NCI-H748 treated with DMSO at 0.1 percent for 48 hours (cell line): ENCODE measurements at places on chromosomes 11 and 22.
A peak's percentile ranks its signal among the peaks of the same experiment; 100 is the strongest.

DNA sequence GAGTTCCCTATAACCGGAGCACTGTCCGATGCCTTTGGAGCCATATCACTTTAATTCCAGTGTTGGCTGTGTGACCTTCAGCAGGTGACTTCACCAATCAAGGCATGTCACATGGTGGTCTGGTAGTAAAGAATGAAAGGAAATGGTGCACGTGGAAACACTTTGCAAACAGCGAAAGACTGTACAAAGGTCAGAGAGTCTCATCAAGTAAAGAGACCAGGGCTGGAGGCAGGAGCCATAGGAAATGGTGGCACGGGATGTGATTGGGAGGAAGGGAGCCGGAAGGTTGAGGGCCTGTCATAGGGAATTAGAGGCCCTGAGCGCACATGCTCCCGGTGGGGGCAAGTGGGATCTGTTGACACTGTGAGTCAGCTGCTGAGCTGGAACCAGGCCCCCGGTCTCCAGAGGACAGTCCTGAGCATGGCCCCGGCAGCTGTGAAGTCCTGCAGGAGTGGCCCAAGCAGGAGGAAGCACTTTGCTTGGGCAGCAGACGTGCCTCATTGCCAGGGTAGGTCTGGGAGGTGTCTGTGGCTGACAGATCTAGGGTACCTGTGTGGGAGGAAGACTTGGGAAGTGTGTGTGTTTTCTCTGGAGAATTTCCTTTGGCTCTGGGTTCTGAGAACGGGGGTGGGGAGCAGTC, 2.0 kb downstream of the DAGLA start:
- DNase-seq: no peak

DNA sequence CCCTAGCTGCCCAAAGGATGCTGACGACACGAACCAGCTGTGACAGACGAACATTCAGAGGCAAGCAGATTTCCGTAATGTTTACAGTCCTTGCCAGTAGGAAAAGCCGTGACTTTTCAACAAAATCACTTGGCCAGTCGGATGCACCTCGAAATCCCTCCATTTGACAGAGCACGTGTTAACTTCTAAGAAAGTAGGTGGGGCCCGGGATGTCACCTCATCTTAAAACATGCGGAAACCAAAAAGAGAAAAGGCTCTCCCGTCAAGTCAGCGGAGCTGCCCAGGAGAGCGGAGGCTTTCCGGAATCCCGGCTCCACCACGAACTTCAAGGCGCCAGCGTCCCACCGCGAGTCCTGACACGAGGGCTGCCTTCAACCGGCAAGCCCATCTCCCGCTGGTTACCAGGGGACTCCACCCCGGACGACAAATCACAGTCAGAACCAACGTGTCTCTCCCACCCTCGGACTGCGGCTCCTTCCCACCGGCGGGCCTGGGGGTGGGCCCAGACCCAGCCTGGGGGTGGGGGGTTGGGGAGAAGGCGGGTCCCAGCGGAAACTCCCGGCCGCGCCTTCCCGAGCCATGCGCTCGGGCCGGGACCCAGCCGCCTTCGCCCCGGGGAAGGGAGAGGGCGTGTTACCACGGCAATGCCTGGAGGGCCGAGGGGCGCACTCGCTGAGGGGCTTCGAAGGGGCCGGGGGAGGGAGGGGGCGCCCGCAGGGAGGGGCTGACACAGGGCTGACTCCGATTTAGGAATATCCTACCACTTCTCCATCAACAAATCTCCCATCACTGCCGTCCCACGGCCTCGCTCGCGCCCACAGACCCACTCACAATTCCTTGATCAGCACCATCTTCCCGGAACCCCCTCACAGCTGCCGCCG, 475 bp downstream of the PITPNB start:
- no peak for DNase-seq

GRCh38 chr11:65047581-65048422, 6.8 kb downstream of the SAC3D1 start:
- no peak for DNase-seq

DNA sequence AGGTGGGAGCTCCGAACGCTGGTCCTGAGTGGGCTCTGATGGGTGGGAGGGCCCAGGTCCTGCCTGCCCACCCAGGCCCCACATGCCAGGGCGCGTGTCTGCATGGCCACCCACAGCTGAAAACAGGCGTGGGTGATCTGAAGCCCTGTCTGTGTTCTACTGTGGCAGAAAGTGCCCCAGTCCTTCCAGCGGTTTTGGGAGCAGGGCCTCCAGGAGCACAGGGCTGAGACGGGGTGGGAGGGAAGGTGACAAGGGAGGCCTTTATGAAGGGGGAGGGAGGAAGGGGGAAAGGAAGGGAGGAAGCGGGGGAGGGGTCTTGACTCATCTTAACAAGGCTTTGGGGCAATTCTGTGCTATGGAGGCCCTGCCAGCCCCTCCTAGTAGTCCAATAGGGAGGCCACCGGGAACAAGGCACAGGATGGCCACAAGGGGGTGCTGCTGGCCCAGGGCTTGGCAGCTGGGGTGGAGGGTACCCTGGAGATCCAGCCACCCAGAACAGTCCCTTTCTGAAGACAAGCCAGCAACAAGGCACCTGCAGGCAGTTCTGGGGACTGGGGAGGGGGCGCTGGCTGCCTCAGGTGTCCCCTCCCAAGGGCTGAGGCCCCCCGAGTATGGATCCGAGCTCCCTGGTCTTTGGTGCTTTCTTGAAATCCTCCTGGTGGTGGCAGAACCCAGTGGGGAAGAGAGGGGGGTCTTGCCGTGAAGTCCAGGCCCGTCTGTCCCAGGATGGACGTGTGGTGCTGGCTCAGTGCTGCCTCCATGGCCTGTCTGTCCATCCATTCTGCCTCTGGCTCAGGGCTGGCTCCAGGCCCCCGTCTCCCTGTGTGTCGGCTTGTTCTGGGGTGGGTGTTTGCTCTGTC, 6.3 kb upstream of the FADS3 start:
- DNase-seq: peak; percentile 39

- DNase-seq: no peak
Measured at GRCh38 chr11:66887526-66887925, 30.7 kb downstream of the LRFN4 start.

DNA sequence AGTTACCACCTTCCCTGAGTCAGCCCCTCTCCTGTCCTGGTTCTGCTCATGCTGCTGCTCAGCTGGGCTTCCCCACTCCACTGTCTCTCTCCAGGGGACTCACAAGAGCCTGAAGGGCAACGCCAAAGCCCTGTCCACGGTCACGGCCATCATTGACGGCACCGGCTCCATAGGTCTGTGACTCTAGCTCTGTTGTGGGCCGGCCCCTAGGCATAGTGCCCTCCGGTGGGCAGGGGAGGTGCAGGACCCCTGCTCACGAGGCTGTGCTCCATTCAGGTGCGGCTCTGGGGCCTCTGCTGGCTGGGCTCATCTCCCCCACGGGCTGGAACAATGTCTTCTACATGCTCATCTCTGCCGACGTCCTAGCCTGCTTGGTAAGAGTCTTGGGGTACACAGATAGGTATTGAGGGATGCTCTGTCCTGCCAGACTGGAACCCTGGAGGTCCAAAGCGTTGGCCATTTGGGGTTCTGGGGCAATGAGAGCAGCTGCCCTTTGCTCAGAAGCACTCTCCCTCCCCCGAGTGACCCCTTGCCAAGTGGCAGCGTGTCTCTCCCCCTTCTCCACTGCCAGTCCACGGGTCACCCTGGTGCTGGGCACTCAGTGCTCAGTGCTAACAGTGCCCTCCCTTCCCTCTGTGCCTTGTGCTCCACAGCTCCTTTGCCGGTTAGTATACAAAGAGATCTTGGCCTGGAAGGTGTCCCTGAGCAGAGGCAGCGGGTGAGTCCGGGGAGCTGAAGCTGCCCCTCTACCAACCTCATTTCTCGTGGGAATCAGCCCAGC, 22.4 kb downstream of the SLC37A2 start:
- DNase-seq: no peak

DNA sequence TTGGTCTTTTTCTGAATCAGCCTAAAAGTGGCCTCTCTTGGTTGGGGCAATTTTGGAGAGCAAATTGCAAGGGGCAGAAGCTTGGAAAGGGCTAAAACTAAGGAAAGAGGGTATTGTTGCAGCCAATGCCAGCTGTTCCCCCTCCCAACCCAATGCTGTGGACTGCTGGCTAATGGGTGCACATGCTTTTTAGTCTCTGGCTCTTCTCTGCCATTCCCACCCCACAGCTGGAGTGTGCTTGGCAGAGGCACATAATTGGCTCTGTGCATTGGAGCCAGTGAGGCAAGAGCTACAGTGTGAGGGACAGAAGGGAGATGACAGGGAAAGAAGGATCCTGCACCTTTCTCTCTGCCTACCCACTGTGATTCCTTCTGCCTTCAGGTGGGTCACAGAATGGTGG, 140.0 kb downstream of the NECTIN1 start:
- no peak for DNase-seq

DNA sequence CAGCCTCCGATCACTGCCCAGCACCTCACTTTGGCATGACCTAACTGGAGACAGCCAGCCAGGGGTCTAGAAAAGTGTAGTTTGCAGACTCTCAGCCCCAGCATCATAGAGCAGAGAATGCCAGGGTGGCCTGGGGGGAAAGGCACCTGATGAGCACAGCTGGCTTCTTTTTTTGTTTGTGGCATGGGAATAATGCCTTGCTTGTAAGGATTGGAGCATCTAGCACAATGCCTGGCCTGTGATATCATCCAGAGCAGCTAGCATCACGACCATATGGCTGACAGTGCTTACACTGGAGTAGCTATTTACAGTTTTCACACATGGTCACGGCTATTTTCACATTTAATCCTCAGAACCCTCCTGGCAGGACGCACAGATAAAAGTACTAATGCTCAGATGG, 594.8 kb upstream of the B3GAT1 start:
- DNase-seq: no peak

DNA sequence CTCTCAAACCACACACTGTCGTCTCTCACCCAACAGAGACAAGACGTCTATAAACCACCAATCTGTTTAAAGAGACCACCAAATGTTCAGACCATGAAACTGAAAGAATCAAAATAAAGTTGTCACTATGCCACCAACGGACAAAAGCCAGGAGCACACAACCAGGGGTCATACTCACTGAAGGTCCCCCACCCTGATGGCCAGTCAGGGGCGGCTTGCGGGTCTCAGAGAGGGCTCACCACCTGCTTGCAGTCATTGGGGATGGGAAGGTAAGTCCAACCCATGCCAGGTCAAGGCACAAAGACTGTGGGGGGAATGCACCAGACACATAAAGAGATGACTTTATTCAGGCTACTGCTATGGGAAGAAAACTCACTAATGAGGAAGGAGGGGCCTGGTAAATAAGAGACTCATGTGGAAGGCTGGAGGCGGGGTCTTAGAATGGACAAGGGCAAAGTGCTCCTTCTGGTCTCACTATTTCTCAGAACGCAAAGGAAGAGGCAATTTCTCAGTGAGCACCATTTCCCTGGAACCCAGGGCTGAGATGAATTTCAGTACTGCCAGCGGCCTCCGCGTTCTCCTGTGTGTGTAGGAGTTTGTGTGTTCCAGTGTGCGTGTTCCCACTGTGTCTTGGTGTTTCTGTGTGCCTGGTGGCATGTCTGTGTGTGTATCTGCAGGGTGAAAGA, 17.3 kb downstream of the SCARF2 start:
- DNase-seq: no peak

DNA sequence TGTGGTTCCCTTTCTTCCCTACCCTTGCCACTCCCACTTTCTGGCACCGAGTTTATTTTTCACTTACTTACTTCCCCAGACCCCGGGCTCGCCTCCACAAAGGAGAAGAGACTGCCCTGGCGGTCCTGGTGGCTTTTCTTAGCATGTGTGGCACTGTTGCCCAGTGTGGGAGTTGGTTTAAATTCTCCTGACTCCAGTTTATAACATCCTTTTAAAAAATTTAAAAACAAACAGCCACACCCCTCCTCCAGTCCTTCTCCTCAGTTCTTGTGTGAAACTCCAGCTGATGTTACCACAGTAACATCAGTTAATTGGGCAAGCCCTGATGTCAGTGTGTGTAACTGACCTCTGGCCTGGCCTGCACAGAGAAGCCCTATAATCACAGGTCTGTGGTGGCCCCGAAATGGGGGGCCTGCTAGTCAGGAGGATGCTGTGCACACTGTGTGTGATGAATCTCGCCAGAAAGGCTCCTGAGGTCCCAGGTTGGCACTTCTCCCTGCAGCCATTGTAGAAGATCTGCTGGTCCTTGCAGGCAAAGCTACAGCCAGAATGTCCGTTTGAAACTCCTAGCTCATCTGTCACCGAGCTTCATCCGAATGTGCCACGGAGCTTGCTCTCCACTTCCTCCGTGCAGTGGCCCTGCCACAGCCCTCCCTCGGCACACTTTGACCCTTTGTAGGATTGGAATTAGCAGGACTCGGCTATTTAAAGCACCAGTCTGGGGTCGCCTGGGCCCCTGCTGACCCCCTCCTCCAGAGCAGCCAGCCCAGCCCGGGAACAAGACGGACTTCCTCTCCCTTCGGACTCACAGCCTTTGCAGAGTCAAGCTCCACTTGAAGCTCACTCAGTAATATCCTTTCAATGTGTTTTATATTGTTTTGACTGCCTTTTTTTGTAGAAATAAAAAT, 7.6 kb downstream of the YDJC start:
- DNase-seq: no peak

DNA sequence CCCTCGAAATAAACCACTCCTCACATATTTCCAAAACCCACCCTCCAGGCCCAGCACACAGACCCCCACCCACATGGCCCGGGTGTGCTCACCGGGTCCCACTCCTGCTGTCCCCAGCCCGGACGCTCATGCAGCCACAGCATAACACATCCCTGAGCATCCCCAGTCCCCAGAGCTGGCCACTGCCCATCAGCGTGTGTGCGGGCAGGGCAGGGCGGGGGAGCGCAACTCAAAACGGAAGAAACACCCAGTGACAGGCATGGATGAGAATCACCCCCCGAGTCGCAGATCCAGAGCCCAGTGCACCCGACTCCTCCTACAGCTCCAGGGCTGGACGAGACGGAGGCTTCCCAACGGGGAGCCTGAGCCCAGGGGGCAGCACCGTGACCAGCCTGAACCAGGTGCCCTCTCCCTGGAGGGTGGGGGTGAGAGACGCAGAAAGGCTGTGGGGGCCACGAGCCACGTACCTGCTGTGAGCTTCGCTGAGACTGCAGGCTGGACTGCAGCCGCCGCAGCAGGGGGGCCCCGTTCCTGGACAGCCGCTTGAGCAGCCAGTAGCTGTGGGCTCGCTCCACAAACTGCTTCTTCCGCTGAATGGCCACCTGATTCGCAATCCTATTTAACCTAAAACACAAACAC, 23.8 kb downstream of the BRD1 start:
- no peak for DNase-seq

- DNase-seq: no peak
Measured at GRCh38 chr11:64970731-64971151, 1.2 kb downstream of the MAJIN start.

DNA sequence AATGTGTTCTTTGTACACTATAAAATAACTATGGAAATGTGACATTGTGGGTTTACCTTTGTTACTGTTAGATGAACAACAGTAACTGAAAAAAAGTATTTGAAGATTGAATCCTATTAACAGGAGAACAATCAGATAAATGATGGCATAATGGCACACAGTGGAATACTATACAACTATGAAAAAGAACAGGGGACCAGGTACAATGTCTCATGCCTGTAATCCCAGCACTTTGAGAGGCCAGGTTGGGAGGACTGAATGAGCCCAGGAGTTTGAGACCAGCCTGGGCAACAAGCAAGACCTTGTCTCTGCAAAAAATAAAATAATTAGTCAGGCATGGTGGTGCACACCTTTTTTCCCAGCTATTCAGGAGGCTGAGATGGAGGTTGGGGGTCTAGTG, 14.4 kb upstream of the OSBP start:
- DNase-seq: no peak
